Mesenteric fat pad (tissue), 1 donor: ENCODE measurements at places on chromosomes 16 and 17. TPM values are rescaled to one million over a fixed set of nuclear protein-coding genes. Genes with fewer than 3 reads are reported as not detected.

GRCh38 chr17:57976594-57976993 lies 11.5 kb downstream of the VEZF1 start:
- DNase-seq, result no peak

- DNase-seq, result no peak
Measured at GRCh38 chr17:72715906-72716572, 376.4 kb downstream of the SLC39A11 start.

GRCh38 chr16:74107795-74108610 lies 188.6 kb upstream of the PSMD7 start:
- DNase-seq, result no peak

GRCh38 chr17:65307961-65308316 lies 170.8 kb downstream of the RGS9 start:
- no peak for DNase-seq

GRCh38 chr17:33989361-33990148 lies 265.5 kb upstream of the CCL2 start:
- DNase-seq, result no peak

GRCh38 chr17:51046046-51046445 lies 74.6 kb downstream of the SPAG9 start:
- no peak for DNase-seq

SPAG5 gene
- 3.1 TPM for total RNA-seq

- DNase-seq, result peak; percentile 90
Measured at GRCh38 chr16:69112285-69113129, 7.1 kb downstream of the HAS3 start.

KCNJ16 gene
- not detected for total RNA-seq

DNA sequence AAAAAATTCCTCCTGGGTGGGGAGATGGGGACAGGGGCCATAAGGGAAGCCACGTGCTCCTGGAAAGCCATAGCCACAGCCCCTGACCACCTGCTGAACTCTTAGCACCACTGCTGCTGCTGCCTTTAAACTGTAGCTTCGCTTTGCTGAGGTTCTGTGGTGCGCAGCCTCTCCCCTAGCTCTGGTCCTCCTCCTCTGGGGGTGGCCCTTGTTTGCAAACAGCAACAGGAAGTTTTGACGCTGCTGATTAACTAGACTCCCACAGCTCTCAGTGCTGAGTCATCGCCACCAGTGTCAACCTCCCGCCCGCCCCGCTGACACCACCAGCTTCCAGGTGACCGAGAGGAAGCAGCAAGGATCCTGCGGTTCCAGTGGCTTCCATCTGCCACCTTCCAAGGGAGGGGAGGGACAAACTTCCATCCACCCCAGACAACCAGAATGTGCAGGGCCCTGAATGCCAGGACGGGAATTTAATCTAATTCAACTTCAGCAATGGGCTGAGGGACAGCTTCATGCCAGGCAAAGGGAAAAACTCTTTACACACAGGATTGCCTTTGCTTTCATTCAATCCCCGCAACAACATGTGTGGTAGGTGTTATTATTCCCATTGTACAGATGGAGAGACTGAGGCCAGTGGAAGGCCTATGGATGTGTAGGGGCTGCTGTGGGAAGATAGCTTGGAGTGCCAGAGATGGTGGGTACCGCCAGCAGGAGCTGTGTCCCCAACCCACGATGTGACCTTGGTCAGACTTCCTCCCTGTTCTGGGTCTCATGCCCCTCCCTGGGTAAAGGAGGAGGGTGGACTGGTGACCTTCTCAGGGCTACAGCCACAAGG lies 8.1 kb upstream of the KIFC3 start:
- no peak for DNase-seq
